ENCODE measurements at places on chromosomes 11 and 22. TPM values are rescaled to one million over a fixed set of nuclear protein-coding genes. Genes with fewer than 3 reads are reported as not detected.
A peak's percentile ranks its signal among the peaks of the same experiment; 100 is the strongest.

FOSL1 gene
- total RNA-seq = 12.4 TPM

SIK3 gene
- total RNA-seq = 35.3 TPM

RIN1 gene
- total RNA-seq = 0.68 TPM

RTN4RL2 gene
- not detected for total RNA-seq

HMOX1 gene
- total RNA-seq = 5.0 TPM

- no peaks in the 10 kb centered on the region for H3K36me3 ChIP-seq
- H3K4me3 ChIP-seq = no peak overlapping the region
- H3K4me1 ChIP-seq = no peaks in the 10 kb centered on the region
- DNase-seq = no peak
- no peak overlapping the region for H3K27ac ChIP-seq
- H3K27me3 ChIP-seq = no peaks in the 10 kb centered on the region
Observed at GRCh38 chr11:133171374-133171773, 360.9 kb downstream of the OPCML start.

- H3K27ac ChIP-seq = no peak overlapping the region
- no peaks in the 10 kb centered on the region for H3K36me3 ChIP-seq
- no peak overlapping the region for H3K4me3 ChIP-seq
- DNase-seq = peak; percentile 18
- H3K4me1 ChIP-seq = no peaks in the 10 kb centered on the region
- no peaks in the 10 kb centered on the region for H3K27me3 ChIP-seq
Observed at GRCh38 chr11:69238573-69239351, 55.2 kb upstream of the MYEOV start.

GRCh38 chr11:124674571-124674970 is 867 bp downstream of the SPA17 start:
- peaks cover 12% of the 10 kb centered on the region for H3K4me1 ChIP-seq
- H3K27me3 ChIP-seq = no peaks in the 10 kb centered on the region
- no peaks in the 10 kb centered on the region for H3K36me3 ChIP-seq
- DNase-seq = no peak

DNA sequence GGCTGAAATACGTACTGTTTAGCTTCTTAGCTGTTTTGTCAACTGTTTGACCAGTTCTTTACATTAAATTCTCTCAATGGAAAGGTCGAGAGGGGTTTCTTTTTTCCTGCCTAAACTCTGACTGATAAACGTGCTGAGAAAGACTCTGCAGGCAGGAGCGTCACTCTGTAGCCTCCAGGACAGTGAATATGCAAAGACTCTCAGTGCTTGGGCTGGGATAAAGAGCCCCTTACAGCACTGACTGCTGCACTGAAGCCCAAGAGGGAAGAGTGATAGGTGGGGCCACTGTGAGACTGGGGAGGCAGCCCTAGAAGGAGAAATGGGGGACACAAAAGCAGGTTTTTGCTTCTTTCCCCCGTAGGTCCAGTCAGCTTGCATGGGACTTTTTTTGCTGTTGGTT is 213.5 kb downstream of the TENM4 start:
- H3K27me3 ChIP-seq = no peaks in the 10 kb centered on the region
- H3K36me3 ChIP-seq = no peaks in the 10 kb centered on the region
- H3K4me1 ChIP-seq = no peaks in the 10 kb centered on the region
- H3K4me3 ChIP-seq = no peak overlapping the region

- no peak overlapping the region for H3K27ac ChIP-seq
- H3K36me3 ChIP-seq = no peaks in the 10 kb centered on the region
- no peaks in the 10 kb centered on the region for H3K4me1 ChIP-seq
- DNase-seq = no peak
- H3K27me3 ChIP-seq = no peaks in the 10 kb centered on the region
Observed at GRCh38 chr11:33633251-33634003, 67.2 kb downstream of the C11orf91 start.

All from sigmoid colon (tissue), 7 donors.